Glutamatergic neuron (in vitro differentiated cells): ENCODE measurements at places on chromosomes 3 and 15.
A peak's percentile ranks its signal among the peaks of the same experiment; 100 is the strongest.

GRCh38 chr15:66842710-66843441 lies 140.8 kb downstream of the SMAD6 start:
- DNase-seq, result peak; percentile 50

DNA sequence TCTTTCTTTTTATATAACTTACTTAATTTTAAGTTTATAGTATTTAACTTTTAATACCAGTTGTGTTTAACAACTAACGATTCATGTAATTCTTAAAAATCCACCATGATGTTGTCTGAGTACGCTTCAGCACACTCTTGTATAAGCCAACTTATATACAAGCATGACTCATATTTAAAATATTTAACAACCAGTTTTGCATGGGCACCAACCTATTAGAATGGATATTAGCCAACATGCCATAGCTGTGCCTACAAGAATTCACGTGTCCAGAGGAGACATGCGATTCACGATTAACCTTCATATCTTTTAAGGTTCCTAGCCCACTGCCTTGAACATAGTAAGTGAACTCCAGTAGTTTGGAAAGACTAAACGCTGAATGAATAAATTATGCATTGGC lies 1023.2 kb downstream of the TBL1XR1 start:
- DNase-seq, result no peak

DNA sequence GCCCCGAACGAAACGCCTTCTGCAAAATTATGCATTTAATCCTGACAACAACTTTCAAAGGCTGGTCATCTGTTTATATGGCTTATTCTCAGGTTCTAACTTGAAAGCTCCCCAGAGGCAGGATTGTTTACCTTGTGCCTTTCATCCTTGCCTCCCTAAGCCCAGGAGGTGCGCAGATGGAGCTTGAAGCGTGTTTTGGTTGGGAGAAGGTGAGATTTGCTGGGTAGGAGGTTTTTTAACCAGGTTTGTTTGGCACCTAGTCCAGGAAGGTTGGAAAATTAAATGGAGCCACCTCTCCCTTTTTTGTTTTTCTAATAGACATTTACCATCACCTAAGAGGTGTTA lies 675 bp downstream of the TSEN2 start:
- no peak for DNase-seq

- DNase-seq, result no peak
Observed at GRCh38 chr3:13769422-13769821, 110.4 kb downstream of the WNT7A start.

DNA sequence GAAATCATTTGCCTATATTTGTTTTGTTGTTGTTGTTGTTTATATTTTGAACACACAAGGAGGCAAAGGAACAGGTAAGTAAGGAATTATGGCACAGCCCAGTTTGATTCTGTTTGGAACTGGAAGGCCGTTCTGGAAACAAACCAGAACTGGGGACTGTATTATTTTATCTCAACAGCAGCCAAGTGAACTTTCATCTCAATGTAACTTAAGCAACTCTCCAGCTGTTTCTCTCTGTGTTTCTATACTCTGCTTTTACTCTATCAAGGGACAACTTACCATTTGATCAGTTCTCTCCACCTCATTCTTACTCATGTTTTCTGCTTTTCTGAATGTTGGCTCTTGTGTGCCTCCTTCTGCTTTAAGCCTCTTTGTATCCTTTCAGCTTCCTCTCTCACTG lies 16.0 kb upstream of the WDR49 start:
- no peak for DNase-seq

DNA sequence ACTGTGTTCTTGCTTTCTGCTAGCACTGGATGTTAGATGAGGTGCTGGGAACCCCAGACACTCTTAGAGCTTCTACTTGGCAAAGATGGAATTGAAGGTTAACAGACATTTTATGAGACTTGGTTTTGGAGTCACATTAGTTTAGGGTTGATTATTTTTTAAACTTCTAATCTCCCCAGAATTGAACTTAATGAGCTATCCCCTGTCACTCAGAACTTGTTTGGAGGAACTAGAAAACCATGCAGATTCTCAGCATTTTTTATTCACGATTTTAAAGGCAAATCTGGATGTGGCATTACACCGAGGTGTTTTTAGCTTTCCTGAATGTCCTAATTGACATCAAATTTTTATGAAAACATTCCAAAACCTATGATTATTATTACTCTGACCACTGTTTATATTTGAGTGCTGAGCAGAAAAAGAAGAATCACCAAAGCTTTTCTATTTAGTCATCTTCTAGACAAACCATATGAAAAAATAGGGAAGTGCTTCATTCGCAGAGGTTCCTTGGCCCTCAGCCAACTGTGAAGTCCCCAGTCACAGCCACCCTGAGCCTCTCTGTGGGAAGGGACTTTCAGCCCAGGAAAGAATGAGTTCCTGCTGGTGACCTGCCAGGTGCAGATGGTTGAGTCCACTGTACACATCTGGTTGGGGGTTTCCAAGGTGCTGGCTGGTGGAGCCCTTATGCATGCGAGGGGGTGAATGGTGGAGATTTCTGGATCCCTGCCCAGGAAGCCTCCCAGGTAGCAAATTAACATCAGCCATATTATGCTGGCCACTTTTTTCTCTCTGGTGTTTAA lies 196.0 kb upstream of the TOPAZ1 start:
- no peak for DNase-seq

- peak; percentile 3 for DNase-seq
Observed at GRCh38 chr3:13876451-13877100, 3.3 kb downstream of the WNT7A start.

GRCh38 chr15:90419738-90420406 lies 31.8 kb downstream of the IQGAP1 start:
- DNase-seq, result no peak

- DNase-seq, result no peak
Observed at GRCh38 chr15:89002830-89003229, 85.4 kb upstream of the ABHD2 start.

DNA sequence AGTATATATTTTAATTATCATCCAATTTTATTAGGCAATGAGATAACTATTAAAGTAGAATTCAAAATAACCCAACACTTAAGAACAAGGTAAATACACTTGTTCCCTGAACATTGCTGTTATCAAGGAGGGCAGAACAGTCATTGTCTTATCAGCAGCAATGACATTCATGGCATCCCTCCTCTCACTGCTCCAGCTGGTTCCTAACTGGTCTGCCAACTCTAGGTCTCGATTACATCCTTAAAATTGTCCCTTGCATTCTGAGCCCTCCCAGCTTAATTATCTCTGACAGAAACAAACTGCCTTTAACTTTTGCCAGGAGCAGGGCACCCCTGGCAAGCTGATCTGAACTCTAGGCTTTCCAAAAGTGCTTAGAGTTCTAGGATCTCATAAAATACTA lies 14.0 kb upstream of the DYNC1LI1 start:
- DNase-seq, result no peak

DNA sequence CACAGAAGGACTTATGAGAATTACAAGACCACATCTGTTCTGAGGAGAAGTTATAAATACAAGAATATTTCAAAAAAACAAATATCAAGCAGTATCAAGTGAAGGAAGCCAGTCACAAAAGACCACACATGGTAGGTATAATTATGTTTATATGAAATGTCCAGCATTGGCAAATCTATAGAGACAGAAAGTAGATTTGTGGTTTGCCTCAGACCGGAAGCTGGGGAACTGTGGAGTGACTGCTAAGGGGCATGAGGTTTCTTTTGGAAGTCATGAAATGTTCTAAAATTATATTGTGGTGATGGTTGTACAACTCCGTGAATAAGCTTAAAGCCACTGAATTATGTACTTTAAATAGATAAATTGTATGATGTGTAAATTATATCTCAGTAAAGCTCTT lies 136.9 kb downstream of the FRMD5 start:
- DNase-seq, result no peak

GRCh38 chr3:129942296-129942695 lies 32.2 kb upstream of the TRH start:
- peak; percentile 81 for DNase-seq

GRCh38 chr15:42203891-42204290 lies 4.2 kb downstream of the VPS39 start:
- no peak for DNase-seq

GRCh38 chr15:47548231-47548630 lies 169.1 kb upstream of the SEMA6D start:
- no peak for DNase-seq

GRCh38 chr3:166759736-166760513 lies 620.2 kb downstream of the ZBBX start:
- DNase-seq, result no peak

DNA sequence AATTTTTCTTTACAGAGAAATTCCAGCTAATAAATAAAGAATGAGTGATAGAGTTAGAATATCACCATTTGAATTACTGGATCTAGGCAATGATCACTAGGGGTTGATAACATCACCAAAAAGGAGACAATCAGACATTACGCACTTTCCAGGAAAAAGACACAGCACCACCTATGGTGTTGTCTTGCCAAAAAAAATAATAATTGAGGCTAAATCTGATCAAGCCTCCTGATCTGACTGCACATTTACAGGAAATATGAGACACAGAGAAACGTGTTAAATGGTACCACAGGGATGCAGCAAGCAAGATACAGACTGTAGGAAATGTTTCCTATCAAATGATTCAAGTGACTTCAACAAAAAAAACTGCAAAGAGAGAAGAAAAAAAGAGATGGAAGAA lies 92.8 kb downstream of the EOMES start:
- DNase-seq, result no peak

DNA sequence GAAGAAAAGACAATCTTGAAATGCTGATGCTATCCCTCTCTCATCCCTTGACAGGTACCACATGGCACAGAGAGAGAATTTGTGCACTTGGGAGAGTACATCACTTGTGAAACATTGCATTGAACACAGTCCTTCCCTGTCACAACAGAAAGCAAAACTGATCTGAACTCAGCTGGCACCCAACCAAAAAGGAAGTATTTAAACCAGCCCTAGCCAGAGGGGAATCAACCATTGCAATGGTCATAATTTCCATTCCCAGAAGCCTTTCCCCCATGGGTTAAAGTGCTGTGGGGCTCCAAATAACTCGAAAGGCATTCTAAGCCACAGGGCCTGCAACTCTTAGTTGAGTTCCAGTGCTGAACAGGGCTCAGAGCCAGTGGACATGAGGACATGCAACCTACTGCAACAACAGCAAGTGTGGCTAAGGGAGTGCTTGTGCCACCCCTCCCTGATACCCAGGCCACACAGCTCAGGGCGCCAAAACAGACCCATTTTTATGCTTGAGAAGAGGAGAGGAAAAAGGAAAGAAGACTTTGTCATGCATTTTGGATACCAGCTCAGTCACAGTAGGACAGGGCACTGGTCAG lies 530.8 kb upstream of the BCHE start:
- no peak for DNase-seq

GRCh38 chr15:66008940-66009562 lies 139.8 kb downstream of the RAB11A start:
- no peak for DNase-seq

GRCh38 chr15:42619656-42620371 lies 44.4 kb downstream of the STARD9 start:
- DNase-seq, result no peak

DNA sequence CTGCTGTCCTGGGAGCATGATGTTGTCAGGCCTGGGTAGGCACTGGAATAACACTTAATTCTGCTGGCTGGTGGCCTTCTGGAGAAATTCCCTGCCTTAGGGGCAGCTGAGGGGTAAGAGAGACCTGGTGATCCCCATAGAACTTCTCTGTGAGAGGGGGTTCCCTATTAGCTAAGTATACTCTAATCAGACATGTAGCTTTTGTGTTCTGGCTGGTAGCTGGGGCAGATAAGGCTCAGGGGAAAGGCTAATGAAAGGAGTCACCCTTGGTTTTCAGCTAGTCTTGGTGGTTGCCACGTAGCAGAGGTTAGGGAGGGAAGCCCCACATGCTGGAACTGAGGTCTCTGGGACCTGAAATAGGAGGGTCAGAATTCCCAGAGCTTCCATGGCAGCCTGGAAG lies 952 bp upstream of the HDDC3 start:
- no peak for DNase-seq

DNA sequence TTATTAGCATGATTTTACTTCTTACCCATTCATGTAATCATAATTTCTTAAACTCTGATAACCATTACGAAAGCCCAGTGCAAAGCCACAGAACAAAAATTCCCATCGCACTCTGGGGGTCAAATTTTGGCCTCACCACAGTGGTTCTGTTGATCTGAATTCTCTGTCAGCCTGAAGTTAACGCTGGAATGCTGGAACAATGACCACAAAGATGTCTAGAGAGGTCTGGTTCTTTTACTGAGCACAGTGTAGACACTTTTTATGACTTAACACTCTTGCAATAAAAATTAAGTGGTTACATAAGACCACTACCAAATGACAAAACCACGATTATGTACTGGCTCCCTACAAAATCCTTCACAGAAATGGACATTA lies 94.7 kb downstream of the PDZRN3 start:
- DNase-seq, result no peak

- DNase-seq, result no peak
Observed at GRCh38 chr3:162517110-162517509, 1020.5 kb downstream of the OTOL1 start.

DNA sequence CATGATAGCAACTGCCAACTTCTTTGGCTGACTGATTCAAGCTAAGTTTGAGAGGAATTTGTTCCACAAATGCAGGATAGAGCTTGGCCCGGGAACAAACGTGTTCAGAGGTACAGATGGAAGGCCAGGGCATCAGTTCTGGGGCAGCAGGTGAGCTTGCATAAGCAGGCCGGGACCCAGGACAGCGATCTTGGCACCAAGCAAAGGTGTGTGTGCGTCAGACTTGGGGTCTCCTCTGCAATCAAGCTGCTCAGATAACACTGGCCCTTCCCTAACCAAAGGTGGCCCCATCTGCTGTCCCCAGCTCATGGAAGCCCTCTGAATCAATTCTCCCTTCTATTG lies 155.6 kb downstream of the MEGF11 start:
- DNase-seq, result no peak

DNA sequence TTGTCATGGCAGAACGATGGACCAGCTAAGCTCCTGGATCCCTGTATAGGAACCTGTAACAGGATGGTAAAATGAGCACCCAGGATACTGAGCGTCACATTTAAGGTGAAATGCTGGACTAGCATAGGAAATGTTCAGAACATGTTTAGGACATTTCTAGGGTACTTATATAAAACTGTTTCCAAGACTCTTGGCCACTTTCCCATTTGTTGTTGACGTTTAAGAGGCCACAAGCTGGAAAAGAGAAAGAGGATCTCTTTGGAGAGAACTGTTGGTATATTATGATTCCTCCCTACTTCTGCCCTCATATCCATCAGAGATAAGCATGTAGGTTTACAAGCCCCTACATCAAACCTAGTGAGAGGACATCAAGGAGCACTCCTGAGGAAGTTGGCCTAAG lies 57.5 kb downstream of the SCN11A start:
- DNase-seq, result no peak

DNA sequence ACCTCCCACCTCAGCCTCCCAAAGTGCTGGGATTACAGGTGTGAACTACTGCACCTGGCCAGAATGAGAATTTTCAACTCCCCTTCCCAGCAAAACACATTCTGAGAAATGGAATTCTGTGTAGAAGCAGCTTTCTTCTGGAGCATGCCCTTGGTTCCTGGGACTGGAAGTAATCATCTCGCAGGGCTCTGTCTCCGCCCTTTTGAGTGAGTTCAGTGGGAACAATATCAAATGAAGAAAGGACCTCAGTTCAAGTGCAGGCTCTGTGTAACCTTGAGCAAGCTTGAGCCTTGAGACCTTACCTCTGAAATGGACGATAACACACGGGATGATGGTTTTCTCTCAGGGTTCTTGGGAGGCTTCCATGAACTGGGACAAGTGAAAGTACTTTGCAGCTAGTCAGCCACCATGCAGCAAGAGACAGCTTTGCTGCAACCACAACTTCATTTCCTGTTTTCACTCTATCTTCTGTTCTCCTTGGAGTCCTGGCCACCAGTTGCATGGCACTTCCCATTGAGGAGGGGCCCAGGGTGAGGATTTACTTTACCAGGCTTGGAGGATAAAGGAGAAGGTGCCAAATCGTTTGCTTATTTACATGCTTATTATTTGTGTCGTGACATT lies 35.7 kb upstream of the IGF1R start:
- DNase-seq, result no peak

- DNase-seq, result no peak
Observed at GRCh38 chr3:155462672-155463071, 169.2 kb upstream of the STRIT1 start.
